ENCODE measurements at places on chromosomes 6 and 20.

DNA sequence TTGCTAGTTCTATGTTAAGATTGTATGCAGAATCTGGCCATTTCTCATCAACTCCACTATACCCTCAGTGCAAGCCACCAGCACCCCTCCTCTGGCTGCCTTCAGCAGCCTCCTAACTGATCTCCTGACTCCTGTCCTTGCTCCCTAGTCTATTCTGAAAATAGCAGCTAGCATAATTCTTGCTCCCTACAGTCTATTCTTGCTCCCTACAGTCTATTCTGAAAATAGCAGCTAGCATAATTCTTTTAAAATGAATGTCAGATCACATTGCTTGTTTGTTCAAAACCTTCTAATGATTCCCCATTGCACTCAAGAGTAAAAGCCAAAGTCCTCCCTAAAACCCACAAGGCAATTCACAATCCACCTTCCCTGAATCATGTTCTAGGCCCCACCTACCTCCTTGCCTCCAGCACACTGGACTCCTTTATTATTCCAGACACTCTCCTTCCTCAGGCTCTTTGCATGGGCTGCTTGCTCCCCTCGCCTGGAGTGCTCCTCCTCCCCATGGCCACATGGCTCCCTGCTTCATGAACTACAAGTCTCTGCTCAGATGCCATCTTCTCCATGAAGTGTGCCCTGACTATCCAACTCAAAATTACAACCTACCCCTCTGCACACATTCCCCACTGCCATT is 164.2 kb upstream of the TNFAIP3 start:
- DNase-seq: no peak

DNA sequence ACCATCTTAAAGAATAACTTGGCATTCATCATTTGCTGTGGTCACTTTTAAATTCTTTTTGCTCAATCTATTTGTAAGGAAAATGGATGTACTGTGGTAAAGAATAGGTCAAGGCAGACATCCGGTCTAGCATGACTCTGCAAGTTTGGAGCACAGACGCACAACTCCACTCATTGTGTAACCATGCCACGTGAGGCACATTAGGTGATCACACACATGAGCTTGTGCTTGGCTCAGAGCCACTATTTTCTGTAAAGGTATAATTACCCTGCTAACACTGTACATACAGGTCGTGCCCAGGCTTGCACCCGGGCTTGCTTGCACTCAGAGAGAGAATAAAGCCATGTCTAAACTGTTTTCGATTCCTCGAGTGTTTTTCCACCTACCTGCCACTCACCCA is 1289.1 kb upstream of the ADGRB3 start:
- no peak for DNase-seq

DNA sequence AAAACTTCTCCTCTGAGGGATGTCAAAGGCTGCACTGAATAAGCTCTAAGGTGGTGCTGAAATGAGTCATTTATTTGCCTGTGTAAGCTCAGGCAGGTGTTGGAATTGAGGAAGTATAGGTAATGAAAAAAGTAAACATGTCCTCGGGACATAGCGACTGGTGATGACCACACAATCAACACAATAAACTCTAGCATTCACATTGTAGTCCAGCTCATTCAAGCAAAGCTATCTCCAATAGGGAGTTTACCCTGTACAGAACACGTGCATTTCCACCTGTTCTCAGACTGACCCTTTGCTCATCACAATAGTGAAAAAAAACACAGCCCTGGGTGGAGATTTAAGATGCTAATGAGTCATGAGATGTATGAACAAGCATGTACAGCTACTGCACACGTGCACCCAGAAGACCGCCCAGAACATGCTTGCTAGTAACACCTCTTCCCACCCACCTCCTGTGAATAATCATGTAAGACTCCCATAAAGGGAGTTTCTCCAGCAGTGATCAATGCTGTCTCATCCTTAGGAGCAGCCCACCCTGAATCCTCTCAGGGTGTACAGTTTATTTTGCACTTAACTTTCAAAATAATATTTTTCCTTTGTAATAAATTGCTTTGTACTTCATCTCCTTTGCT is 33.0 kb upstream of the POU5F1 start:
- DNase-seq: no peak

GRCh38 chr6:56528412-56528841 is 114.3 kb downstream of the DST start:
- DNase-seq: no peak

DNA sequence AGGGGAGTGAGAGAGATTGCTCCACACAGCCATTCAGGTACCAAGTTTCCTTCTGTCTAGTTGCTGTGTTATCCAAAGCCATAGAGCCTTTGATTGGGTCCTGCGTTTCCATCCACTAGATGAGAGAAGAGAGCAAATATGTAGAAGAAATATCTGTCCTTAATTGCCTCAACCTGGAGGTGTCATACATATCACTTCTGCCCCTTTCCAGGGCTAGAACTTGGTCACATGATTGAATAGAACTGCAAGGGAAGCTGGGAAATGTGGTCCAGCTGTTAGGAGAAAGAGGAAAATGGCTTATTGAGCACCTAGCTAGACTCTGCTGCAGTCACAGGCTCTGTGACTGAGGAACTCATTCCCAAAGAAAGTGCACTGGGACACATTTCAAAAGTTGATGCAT is 115.6 kb upstream of the JAG1 start:
- no peak for DNase-seq

DNA sequence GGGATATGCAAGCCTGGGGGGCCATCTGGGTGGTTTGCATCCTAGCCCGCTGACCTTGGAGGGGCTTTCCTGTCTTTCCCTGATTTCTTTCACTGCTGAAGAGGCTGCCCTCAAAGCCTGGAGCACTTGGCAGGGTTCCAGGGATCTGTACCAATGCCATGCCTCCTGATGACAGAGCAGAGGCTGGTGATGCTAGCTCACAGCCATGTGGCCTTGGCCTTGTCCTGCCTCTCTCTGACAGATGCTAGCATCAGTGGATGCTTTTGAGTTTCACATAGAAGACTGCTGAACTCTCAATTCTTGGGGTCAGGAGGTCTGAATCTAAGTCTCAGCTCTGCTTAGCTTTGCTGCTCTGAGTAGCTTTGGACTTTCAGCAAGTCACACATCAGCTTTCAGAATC is 21.9 kb upstream of the RREB1 start:
- no peak for DNase-seq

GRCh38 chr6:7978736-7979135 is 68.1 kb upstream of the TXNDC5 start:
- DNase-seq: no peak

GRCh38 chr6:129659590-129660345 is 50.2 kb downstream of the ARHGAP18 start:
- DNase-seq: no peak

DNA sequence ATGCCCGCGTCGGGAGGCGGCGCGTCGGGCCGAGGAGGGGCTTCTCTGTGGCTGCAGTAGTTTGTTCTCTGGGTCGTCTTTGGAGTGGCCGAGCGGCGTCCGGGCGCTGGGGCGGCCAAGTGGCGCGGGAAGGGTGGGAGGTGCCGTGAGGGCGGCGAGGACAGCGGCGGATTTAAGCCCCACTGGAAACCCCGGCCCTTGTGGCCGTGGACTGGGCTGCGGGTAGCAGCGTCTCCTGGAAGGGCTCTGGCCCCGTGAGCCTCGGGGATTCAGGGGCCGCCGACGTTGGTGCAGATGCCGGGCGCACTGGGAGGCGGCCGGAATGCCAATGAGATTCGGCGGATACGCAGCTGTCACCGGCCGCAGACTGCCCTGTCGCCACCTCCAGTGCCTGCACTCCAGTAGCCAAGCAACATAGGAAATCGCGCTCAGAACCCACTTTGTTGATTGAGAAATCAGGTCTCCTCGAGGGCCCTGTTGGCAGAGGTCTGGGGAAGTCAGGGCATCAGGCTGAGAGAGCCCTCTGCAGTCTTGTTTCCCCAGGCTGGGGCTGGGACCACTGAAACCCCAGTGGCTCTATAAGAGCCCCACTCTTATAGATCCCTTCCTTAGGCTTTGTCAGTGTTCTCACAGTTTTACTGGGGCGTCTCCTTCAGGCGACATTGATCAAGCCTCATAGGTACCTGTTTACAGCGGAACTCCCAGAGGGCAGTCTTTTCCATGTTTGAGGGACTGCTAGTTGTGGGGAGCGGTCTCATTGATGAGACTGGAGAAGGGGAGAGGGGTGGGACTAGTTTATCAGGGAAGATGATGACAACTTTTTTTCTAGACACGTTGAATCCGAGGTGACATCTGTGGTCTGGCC is 642 bp downstream of the GZF1 start:
- DNase-seq: no peak

- DNase-seq: no peak
Observed at GRCh38 chr6:111950661-111951496, 77.6 kb upstream of the FYN start.

- no peak for DNase-seq
Observed at GRCh38 chr6:133225560-133225959, 15.6 kb upstream of the EYA4 start.

DNA sequence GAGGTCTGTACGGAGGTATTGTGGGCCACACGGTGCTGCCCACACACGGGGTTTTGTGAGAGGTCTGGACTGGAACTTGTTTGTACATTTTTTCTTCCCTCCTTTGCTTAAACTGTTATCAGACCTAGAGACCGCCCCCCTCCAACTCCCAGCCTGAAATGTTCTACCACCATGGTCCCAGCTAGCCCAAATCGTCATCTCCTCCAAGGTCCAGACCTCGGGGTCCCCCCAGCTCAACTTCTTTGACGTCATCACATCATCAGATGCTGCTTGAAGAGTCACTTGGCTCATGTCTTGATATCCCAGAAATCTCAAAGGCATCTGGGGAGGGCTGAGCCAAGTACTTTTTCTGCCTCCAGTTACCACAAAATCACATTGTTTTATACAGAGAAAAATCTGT is 2.8 kb upstream of the CCDC170 start:
- DNase-seq: no peak

GRCh38 chr6:139243536-139243935 is 48.3 kb downstream of the TXLNB start:
- DNase-seq: no peak

GRCh38 chr6:84167457-84167856 is 60.0 kb downstream of the CEP162 start:
- no peak for DNase-seq

DNA sequence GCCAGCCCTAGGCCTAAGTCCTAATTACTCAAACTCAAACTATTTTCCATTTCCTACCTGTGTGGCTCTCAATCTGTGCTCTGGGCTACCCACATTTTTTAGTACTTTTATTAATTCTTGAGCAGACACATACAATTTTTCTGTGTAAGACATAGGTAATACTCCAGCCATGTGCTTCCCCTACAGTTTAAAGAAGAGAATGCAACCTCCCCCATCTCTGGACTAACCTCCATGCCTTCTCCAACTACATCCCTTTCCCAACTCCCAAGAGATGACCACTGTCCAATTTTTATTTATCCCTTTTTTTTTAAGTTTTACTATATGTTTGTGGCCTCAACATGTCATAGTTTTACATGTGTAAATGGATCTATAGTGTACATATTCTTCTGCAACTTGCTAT is 5.8 kb downstream of the HMGN4 start:
- no peak for DNase-seq

DNA sequence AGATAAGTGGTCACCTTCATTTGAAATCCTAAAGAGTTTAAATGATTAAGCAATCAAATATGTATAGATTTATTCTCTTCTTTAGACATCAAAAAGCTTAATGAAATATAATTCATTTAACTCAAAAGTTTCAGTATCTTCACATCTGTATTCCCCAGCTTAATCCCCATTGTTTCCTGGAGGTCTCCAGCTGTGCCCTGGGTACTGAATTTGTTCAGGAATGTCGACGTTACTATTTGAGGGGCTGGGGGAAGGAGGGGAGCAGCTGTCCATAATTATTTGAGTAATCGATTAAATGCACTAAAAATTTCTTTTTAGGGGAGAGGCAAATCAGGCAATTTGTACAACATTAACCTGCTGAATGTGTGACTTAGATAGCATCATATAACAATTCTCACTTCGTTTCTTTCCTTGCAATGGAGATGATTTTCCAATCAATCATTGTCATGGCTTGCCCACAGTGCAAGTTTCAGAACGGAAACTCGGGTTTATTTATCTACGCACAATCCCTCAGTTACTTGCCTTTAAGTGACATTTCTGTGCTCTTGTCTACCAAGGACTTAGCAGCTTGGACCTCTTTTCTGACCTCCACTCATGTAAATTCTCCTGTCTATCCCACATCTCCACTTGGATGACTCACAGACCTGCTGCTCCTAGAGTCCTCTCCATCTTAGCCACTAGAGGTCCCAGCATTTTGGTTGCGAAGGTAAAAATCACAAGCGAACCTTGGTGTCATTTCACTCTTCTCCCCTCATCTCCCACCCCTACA is 3.9 kb downstream of the DOK5 start:
- DNase-seq: no peak

- no peak for DNase-seq
Observed at GRCh38 chr6:157460182-157460999, 79.4 kb downstream of the ZDHHC14 start.

GRCh38 chr6:124962639-124963415 is 590 bp downstream of the RNF217 start:
- no peak for DNase-seq

GRCh38 chr20:57425150-57426013 is 34.2 kb downstream of the RBM38 start:
- DNase-seq: no peak

- no peak for DNase-seq
Observed at GRCh38 chr20:54208548-54209176, 775 bp downstream of the PFDN4 start.

DNA sequence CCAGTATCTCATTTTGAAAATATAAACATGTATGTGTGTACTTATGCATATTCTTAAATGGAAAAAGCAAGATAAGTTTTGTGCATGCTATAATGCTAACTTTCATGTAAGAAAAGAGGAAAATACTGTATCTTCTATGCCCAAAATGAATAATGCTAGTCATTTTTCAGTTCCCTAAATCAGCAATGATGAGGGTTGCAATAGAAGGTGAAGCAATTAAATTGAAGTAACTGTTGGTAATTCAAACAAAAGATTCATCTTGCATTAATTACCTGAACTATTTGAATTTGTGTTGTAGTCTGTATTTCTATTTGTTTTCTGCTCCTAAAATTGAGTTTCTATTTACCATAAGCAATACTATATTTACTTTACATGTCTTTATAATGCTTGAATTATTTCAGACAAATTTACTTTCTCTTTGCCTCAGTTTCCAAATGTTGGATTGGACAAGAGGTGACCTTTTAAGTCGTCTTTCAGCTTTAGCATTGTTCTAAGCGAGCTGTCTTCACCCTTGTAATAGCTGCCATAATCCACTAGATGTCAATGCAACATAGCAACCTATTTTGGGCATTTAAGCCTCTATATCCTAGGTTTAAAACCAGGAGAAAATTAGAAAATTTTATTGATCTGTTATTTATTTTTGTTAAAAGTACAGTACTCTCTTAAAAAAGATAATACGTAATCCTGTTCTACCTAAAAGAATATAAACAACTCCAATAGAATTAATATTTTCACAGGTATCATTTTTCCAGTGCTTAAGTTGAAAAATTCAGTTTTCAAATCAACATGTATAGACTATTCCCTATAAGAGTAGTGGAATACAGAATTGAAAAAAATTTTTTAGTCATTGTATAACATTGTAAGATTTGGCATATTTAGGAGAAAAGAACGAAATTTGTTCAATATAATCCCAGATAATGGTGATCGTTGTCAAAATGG is 52.3 kb upstream of the IFNGR1 start:
- no peak for DNase-seq

- DNase-seq: no peak
Observed at GRCh38 chr6:155152211-155153076, 111.4 kb upstream of the CLDN20 start.
